Left ventricle myocardium superior (tissue), 1 donor: ENCODE measurements at places on chromosomes 7 and 10. TPM values are rescaled to one million over a fixed set of nuclear protein-coding genes. Genes with fewer than 3 reads are reported as not detected.

GRCh38 chr10:131774681-131775085, 126.1 kb upstream of the PPP2R2D start:
- DNase-seq = no peak

GRCh38 chr7:116752305-116753074, 80.5 kb downstream of the MET start:
- DNase-seq = no peak

DNA sequence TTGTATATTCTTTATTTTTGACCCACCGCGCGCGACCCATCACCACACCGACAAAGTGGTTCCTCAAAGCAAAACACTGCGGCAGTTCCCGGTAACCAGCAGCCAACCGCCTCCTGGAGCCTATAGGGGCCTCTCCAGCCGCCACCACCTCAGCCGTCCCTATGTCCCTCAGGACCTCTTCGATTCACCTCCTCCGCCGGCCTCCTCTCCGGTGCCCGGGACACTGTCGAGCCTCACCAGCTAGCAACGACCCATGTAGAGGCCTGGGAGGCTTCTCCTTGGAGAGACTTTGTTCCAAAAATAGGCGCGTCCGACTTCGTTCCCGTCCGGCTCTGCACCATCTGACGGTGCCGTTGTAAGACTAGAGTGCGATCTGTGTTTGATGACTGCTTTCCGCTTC, 158.8 kb downstream of the HGF start:
- DNase-seq = peak; percentile 21

DNA sequence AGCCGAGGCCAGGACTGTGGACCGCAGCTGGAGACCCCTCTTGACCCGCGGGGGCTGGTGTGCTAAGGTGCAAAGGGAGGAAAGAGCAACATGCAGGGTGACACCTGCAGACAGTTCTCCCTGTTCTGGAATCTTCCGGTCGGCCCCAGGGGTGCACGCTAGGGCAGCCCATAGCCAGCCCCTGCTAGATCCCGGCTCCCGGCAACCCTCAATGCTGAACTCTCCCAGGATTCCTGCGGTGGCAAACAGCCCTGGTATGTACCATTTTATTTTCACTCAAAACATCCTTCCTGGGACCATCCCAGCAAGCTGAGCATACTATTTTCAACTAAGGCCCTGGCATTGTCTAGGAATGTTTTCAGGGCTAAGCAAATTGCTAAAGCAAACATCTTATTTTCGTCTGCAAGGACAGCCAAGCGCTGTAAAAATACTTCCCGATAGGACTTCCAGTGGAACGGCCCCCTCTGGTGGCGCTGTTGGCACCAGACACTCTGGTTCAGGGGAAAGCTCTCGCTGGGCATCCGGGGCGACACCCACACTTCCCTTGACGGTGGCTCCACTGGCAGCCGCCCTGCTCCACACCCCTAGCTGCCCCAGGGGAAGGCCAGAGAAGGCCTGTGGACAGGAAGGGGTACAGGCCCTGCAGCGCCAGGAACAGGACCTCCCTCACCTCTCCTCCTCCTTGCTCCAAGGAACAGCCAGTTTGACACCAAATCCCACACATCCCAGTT, 99.4 kb downstream of the CTBP2 start:
- peak; percentile 90 for DNase-seq

- no peak for DNase-seq
Measured at GRCh38 chr7:116122972-116123595, 87.3 kb upstream of the TES start.

GRCh38 chr7:103912891-103913605, 76.4 kb downstream of the RELN start:
- DNase-seq = no peak

DNA sequence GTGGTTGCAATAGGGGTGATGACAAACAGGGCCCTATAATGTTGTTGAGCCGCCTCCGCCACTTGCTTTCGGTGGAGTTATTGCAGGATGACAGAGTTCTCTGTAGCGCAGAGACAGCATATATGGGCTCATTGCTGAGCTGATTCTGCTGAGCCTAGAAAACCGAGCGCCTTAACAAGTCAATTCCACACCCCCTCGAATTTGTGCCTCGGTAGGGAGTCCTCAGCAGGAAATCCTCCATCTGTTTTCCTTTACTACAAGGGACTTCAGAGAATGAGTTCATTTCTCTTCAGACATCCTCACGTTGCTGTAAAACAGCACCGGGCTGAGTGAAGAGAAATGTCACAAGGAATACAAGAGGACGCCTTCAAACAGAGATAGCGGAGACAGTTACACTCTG, 90.7 kb upstream of the KIAA1217 start:
- no peak for DNase-seq

GRCh38 chr7:117808910-117809705, 64.1 kb downstream of the CTTNBP2 start:
- no peak for DNase-seq

GRCh38 chr10:14826076-14826829, 11.6 kb downstream of the CDNF start:
- no peak for DNase-seq

DNA sequence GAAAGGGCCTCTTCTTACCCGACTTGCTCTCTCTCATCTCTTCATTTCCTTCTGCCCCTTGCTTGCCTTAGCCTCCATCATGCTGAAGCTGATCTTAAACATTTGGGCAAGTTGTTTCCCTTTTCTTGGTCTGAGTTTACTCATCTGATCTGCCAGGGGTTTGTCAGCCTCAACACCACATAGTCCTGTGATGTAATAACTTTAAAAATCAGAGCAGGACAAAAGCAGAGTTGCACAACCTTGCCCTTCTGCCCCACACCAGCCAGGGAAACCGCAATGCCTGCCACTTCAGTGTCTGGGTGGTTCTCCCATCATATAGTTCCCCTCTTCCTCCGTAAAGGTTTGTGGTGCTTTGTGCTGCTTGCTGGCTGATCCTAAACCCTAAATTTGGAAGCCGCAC, 9.9 kb upstream of the LIPM start:
- peak; percentile 41 for DNase-seq

- DNase-seq = peak; percentile 55
Measured at GRCh38 chr7:140176122-140176701, 571 bp downstream of the KDM7A start.

GRCh38 chr10:44743535-44743934, 167.6 kb upstream of the TMEM72 start:
- DNase-seq = no peak

Gene FOXI2
- total RNA-seq = not detected

Gene STEAP2
- total RNA-seq = 15.1 TPM

Gene ARHGEF5
- total RNA-seq = 1.7 TPM

Gene AMPH
- total RNA-seq = 2.1 TPM

Gene TAS2R4
- total RNA-seq = 0.20 TPM

Gene CALCR
- not detected for total RNA-seq

Gene ETV1
- 29.8 TPM for total RNA-seq
